ENCODE measurements at places on chromosomes 3 and 15. TPM values are rescaled to one million over a fixed set of nuclear protein-coding genes. Genes with fewer than 3 reads are reported as not detected.
A peak's percentile ranks its signal among the peaks of the same experiment; 100 is the strongest.

DNA sequence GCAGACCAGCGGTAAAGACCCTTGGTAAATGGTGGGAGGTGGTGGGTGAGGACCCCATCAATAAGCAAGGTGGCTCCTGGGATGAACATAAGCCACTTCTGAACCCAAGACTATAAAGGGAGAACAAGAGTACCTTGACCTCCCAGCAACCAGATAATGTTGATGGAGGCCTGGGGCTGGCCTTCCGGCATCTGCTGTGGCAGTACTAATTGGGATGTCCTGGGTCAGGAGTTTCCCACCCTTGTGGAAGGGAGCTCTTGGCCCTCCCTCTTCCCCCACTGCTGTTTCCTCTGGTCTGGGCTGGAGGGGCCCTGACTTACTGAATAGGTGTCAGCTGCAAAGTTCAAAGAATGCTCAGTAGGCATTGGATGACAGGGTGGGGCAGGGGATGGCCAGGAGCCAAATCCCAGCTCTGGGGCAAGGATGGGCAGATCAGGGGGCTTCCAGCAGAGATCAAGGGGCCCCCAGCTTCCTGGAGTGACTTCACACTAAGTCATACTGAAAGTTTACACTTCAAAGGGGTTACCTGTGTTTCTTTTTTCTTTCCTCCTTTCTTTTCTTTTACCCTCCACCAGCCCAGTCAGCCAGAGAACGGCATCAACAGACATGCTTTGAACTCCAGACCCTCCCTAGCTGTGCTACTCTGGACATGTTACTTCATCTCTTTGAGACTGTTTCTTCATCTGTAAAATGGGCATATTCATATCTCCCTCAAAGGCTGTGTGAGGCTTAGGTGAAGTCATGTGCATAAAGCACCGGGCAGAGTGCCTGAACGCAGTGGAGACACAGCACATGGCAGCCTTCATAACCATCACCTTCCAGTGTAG lies 1.5 kb downstream of the RBP1 start:
- no peak for DNase-seq

- DNase-seq = no peak
Measured at GRCh38 chr15:63573533-63573932, 23.7 kb upstream of the FBXL22 start.

DNA sequence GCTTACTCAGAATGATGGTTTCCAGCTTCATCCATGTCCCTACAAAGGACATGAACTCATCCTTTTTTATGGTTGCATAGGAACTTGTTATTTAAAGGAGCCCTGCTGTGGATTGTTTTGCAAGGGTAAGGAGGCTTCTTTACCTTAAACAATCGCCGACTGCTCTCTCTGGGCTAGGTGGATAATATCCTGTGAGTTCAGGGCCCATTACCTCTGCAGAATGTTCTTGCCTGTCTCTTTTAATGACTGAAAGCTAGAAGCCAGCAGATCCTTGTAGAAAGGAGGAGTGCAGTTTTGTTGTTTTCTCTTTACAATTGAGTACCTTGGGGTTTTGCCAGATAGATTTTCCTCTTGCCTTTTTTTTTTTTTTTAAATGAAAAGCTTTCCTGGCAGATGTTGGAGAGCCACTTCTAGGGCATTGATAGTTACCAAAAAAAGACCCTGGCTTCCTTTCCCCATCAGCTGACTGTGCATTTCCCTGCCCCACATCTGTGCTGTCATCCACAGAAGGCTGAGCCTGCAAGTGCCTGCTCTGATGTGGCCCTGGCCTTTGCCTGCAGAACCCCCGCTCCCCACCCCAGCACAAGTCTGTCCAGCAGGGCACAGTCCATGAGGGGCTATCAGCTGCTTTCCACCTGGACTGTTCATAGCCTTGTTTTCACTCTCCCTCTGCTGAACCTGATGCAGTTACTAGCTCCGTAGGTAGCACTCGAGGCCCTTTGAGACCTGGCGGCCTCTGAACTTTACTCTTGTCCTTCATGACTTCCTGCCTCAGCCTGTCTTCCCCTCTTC lies 113.1 kb downstream of the CHCHD6 start:
- peak; percentile 7 for DNase-seq

GRCh38 chr3:110744723-110745122 lies 326.9 kb upstream of the NECTIN3 start:
- DNase-seq = no peak

GRCh38 chr3:149120051-149120972 lies 9.1 kb upstream of the HPS3 start:
- DNase-seq = no peak

GRCh38 chr3:5186089-5186857 lies 1.2 kb upstream of the EDEM1 start:
- DNase-seq = no peak

- no peak for DNase-seq
Measured at GRCh38 chr3:108599677-108600409, 10.3 kb downstream of the DZIP3 start.

- no peak for DNase-seq
Measured at GRCh38 chr3:20846066-20846465, 660.1 kb upstream of the SGO1 start.

DNA sequence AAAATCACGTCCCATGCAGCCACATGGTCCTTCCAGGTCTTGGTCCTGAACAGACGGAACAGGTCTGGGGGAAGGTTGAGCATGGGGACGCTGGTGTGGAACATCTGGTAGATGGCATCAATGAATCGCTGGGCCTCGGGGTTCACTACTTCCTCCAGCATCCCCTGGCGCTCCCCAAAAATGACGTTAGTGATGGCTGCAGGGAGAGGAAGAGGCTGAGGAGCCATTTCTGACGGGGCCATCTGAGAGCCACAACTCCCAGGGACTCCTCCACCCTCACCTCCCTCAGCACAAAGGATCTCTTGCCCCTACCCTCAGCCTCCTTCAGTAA lies 23.7 kb downstream of the CYP11A1 start:
- DNase-seq = no peak

- no peak for DNase-seq
Measured at GRCh38 chr15:67024314-67024997, 40.9 kb upstream of the SMAD3 start.

DNA sequence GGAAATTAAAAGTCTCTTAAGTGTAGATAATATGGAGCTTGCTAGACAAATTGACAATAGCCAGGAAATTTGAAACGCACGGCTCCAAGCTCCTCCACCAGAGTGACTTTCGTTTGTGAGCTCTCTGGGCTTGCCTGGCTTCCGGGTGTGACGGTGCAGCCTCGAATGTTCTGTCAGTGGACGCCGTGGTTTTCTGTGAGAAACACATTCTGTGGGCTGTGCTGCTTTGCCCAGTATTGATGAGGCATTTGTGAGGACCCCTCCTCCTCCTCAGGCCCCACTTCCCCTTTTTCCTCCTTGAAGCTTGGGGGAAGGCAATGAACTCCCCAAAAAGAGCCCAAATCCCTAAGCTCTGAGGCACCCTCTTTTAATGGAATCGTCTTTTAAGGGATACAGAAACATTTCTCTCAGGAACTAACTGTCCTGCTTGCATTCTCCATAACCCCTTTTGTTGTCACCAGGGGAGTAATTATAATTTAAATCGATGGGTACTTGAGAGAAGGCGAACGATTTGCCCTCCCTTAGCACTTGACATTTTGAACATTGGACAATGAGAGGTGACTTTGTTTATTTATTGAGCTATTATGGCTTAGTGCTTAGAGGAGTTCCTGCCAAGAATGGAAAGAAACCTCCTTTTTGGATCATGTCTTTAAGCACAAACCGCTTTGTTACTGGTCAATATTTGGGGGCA lies 40.8 kb downstream of the POLR2M start:
- no peak for DNase-seq

DNA sequence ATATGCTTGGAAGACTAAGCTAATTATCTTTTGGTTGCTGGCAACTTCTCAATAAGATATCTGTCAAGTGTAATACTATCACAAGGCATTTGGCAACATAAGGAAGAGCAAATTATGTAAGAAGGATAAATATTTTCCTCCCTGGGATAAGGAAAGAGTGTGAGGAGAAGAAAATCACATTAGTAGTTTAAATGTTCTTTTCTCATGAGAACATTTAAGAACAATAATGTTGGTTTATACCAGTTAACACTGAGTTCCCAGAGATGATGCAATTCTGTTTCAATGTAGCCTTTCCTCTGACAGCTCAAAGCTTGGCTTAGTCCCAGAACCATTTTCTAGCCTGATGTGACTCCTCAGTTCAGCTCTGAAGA lies 66.1 kb upstream of the NPHP3 start:
- DNase-seq = no peak

DNA sequence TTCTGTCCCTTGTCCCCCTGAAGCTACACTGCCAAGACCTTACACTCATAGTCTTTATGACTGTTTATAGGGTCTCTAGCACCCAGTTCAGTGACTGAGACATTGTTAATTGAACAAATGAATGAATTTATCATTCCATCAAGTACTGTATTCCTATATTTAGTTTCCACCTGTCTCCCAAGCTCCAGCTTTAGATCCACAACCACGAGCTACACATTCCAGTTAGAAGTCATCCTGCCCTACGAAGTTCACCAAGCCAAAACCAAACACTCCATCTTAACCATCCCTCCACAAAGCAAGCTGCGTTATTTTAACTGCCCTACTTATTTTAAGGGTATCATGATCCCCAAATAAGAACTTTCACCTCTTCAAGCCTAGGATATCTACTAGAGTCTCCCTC lies 31.3 kb downstream of the TNIK start:
- no peak for DNase-seq

- no peak for DNase-seq
Measured at GRCh38 chr3:187713504-187713903, 11.1 kb upstream of the RTP2 start.

DNA sequence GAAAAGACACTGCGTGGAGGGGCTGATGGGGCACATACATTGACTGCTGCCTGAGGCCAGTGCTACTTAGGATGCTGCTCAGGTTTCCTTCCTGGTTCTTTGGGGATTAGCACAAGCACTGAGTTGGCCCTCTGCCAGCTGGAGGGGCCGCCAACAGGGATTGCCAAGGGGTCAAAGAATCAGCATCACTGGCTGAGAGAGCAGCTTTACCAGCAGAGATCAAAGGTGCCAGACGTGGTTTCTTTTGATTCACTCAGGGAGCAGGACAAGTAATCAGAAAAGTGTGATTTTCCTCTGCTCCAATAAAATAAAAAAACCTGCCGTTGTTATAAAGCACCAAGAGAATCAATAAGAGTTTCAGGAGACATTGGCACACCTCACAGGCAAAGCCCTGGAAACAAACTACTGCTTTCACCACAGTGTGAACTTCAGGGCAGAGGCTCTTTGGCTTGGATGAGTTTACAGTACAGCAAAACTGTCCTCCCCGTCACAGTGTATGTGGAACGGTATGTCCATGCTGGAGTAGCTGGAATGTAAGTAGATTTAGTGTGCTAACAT lies 45.8 kb upstream of the FSIP1 start:
- no peak for DNase-seq

- DNase-seq = no peak
Measured at GRCh38 chr3:126118591-126118990, 34.7 kb upstream of the SLC41A3 start.

The CAND2 gene
- 9.6 TPM for polyA plus RNA-seq

The SLC28A2 gene
- polyA plus RNA-seq = 0.45 TPM

The FANCD2OS gene
- 1.2 TPM for polyA plus RNA-seq

The KLF13 gene
- 74.4 TPM for polyA plus RNA-seq

The RASL12 gene
- polyA plus RNA-seq = 8.0 TPM

The ACKR4 gene
- 1.8 TPM for polyA plus RNA-seq
